ENCODE measurements at places on chromosomes 3 and 15.

GRCh38 chr15:71332431-71333004 lies 217.2 kb downstream of the THSD4 start:
- no peak for DNase-seq

DNA sequence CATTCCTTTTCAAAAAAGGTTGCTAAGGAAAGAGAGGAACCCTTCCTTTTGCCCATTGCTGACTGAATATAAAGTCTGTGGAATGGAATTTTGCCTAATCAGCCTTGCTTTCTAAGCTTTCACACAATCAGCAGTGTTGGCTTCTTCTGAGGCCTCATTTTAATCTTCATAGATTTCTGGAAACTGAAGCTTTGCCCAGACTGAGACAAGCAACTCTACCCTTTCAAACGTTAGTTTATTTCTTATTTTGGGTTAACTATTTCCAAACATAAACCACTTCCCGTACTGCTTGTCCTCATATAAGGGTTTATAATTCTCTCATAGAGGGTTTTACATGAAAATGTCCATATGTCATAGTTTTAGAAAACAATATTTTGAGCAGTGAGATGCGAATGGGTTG lies 82.9 kb downstream of the NR1D2 start:
- DNase-seq = no peak

DNA sequence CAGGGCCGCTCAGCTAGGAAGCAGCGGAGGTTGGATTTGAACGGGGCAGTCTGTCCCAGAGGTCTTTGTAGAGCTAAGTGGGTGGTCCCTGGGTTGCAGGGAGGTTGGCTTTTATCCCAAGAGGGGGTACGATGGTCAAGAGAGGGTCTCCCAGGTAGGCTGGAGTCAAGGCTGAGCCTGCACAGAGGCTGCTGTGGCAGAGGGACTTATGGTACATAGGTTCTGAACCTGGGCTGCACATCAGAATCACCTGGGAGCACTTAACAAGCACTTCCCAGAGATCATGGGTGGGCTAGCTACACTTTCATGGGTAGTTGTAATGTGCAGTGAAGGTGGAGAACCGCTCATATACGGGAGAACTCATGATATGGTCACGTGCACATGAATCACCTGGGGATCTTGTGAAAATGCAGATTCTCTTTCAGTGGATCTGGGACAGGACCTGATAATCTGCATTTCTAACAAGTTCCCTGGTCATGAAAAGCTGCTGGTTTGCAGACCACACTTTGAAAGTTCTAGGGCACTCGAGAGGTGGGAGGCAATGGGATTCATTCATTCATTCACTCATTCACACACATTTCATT lies 2.9 kb upstream of the RASGRF1 start:
- DNase-seq = peak; percentile 24

DNA sequence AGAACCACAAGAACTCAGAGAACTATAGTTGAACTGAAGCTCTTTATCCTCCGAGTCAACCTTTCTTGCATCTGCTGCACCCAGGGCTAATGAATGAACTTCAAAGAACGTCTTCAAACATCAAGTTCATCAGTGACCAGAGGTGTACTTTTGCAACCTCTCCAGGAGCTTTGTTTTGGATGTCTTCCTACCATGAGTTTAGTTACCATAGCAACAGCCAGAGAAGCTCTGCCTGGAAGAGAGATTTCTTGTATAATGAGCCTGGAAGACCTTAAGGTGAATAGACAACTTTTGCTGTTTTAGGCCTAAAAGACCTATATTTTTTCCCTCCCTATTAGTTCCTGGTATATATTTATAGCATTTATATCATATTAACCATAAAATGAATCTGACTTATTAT lies 9.1 kb downstream of the ACTC1 start:
- no peak for DNase-seq

- no peak for DNase-seq
Measured at GRCh38 chr3:5240740-5241139, 53.2 kb downstream of the EDEM1 start.

- DNase-seq = no peak
Measured at GRCh38 chr3:136682740-136683312, 69.4 kb downstream of the STAG1 start.

DNA sequence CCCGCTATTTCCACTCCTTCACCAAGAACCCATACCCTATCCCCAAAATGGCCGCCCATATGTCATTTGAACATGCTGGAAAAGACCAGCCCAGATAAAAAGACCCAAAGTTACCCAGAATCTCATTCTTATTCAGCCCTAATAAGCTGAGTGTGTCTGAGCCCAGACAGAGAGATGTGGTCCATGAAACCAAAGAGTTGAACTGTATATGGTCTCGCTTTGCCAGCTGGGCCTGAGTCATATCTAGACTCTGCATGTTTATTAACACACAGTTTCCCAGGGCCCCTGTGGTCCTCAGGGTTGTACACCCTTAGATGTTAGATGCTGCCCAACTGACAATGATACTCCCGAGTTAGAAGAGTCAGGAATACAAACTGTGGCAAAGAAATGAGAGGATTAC lies 201.9 kb upstream of the STRIT1 start:
- no peak for DNase-seq

DNA sequence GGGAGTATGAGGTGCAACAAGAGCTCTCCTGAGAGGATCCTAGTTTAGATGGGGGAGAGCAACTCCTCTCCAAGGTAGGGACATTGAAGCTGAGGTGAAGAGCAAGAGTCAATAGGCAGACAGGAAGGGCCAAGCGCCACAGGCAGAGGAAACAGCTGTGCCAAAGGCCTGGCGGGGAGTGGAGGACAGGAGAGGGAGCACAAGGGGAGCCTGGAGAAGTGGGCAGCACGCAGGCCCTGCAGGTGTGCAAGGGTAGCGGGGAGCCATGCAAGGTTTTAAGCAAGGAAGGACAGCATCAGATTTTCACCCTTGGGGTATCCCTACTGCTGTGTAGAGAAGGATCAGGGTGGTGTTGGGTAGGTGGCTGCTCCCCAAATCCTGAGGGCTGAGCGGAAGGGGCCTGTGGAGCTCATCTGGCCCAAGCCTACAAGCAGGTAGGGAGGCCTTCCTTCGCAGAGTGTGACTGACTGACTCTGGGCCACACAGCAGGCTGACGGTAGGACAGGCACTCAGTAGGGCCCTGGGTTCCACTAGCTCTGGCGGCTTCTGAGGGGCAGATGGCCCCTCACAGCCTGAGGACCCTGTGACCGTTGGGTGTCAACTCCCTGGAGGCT lies 13.3 kb downstream of the CHST13 start:
- no peak for DNase-seq

DNA sequence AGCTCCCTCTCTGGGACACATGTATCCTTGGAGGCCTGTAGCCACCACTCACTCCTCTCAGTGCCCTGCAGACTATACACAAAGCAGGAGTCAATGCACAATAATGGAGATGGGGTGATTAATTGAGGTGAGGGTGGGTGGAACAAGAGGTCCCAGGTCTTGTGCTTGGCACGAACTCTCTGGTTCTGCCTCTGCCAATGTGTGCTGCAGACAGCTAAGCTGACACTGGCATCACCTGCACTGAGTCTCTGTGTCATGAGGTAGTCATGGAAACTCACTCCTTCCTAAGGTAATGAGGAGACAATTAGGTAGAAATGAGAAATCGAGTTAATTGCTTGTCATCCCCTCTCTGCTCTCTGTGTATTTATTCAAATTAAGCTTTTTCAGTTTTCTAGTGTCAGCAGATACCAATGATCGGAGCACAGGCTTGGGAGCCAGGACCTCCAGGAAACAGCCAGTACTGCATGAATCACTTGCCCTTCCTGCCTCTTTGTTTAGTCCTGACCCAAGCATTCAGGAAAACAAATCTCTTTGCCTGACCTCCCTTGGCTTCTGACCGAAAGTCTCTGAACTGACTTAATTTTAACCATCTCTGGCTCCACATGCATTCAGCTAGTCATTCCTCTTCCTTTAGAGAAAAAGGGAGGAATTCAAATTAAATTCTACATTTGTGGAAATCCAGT lies 56.7 kb downstream of the DRD3 start:
- DNase-seq = no peak

- DNase-seq = no peak
Measured at GRCh38 chr3:39189150-39189958, 3.0 kb downstream of the XIRP1 start.

- DNase-seq = no peak
Measured at GRCh38 chr3:126935756-126936509, 47.0 kb upstream of the PLXNA1 start.

- no peak for DNase-seq
Measured at GRCh38 chr3:143295201-143296080, 175.9 kb downstream of the CHST2 start.

- DNase-seq = no peak
Measured at GRCh38 chr3:8625991-8626390, 18.6 kb downstream of the SSUH2 start.

DNA sequence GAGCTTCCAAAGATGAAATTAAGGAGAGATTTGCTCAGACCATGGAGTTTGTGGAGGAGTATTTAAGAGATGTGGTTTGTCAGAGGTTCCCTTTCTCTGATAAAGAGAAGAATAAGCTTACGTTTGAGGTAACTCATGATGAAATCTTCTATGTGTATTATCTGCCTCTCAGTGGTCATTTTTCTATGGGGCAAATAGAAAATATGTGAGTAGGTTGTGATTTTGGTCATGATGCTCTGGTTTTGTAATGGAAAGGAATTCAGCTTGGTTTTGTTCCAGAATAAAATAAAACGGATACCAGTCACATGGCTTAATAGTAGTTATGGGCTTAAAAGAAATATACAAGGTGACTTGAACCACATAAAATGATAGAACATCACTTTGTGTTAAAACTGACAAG lies 181.1 kb downstream of the ITPR1 start:
- no peak for DNase-seq

GRCh38 chr3:123471106-123471505 lies 22.2 kb upstream of the ADCY5 start:
- no peak for DNase-seq

- no peak for DNase-seq
Measured at GRCh38 chr3:52696830-52697631, 8.6 kb downstream of the GLT8D1 start.

DNA sequence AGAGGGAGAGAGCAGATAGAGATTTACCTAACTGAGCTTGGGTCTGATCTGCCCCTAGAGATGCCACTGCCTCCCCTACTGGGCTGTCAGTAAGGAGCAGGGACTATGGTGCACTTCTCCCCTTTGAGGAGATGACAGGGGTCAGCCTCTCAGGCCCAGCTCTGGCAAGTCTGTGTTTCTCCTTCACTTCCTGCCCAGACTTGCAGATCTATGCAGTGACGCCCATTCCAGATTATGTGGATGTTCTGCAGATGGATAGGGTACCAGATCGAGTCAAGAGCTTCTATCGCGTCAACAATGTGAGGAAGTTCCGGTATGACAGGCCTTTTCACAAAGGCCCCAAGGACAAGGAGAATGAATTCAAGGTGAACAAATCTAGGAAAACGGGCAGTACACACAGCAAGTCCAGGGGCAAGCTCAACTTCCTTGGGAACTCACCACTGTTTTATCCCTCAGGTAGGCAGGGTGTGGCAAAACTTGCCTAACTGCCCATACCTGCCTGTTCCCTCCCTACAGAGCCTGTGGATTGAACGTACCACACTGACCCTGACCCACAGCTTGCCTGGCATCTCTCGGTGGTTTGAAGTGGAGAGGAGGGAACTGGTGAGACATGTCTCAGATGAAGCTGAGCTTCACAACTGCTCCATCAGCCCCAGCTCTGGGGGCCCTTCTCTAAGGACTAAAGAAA lies 29.1 kb upstream of the MANF start:
- peak; percentile 64 for DNase-seq

- DNase-seq = no peak
Measured at GRCh38 chr3:173275740-173276139, 121.8 kb upstream of the NLGN1 start.

- no peak for DNase-seq
Measured at GRCh38 chr15:51720201-51720995, 17.1 kb downstream of the LYSMD2 start.

DNA sequence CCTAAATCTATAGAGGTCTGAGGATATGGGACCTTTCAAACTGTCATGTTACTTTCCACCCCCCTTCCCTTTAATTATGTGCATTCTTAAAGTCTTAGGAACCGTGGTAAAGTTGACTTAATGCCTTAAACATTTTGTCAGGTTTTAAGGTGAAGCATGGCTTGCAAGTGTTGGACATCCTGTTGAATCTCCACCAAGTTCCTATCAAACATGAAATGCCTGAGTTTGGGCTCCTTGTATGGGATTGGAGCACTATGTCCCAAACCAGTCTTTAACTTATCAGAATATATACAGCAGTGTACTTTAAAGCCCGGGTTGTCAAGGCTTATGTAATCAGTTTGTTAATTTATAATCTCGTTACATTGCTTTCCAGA lies 1.1 kb downstream of the SNRK start:
- DNase-seq = no peak

DNA sequence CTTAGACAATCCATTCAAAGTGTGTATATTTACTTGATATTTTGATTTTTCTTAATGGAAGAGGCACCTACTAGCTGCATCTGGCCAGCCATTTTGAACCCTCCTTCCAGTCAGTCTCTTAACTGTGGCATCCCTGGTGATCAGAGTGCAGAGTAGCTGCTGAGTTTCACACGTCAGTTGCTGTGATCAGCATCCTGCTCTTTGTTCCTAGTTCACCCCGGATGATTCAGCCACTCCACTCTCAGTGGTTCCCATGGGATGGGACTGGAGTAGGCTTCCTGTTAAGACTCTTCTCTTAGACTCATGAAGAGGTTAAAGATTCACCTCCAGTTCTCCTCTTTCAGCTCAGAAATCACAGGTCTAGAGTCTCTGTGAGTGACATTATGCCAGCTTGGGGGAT lies 75.8 kb downstream of the STXBP5L start:
- DNase-seq = no peak

DNA sequence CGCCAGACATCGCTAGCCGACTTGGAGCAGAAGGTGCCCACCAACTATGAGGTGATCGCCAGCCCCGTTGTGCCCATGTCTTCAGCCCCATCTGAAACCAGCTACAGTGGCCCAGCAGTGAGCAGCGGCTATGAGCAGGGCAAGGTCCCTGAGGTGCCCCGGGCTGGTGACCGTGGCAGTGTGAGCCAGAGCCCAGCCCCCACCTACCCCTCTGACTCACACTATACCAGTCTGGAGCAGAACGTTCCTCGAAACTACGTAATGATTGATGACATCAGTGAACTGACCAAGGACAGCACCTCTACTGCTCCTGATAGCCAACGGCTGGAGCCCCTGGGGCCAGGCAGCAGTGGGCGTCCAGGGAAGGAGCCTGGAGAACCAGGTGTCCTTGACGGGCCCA lies 12.9 kb upstream of the APEH start:
- DNase-seq = no peak

DNA sequence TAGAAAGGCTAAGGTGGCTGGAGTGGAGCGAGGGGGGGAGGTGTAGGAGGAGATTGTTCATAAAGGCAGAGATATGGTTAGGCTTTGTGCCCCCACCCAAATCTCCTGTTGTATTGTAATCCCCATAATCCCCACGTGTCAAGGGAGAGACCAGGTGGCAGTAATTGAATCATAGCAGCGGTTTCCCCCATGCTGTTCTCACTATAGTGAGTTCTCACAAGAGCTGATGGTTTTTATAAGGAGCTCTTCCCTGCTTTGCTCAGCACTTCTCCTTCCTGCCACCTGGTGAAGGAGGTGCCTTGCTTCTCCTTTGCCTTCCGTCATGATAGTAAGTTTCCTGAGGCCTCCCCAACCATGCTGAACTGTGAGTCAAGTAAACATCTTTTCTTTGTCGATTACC lies 64.7 kb upstream of the CFAP161 start:
- DNase-seq = peak; percentile 22
